ENCODE measurements at places on chromosomes 4 and X.
A peak's percentile ranks its signal among the peaks of the same experiment; 100 is the strongest.

GRCh38 chr4:119675391-119675790 is 46.8 kb upstream of the PDE5A start:
- no peak for DNase-seq

GRCh38 chrX:155767876-155768769 is 113.0 kb upstream of the VAMP7 start:
- no peak for DNase-seq

DNA sequence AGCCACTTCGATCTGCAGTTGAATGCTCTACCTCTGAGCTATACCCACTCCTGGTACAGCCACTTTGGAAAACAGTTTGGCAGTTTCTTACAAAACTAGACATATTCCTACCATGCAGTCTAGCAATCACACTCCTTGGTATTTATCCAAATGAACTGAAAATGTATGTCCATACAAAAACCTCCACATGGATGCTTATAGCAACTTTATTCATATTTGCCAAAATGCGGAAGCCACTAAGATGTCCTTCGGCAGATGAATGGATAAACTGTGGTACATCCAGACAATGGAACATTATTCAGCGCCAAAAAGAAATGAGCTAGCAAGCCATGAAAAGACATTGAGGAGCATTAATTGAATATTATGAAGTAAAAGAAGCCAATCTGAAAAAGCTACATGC is 45.3 kb downstream of the PCYT1B start:
- DNase-seq = no peak

DNA sequence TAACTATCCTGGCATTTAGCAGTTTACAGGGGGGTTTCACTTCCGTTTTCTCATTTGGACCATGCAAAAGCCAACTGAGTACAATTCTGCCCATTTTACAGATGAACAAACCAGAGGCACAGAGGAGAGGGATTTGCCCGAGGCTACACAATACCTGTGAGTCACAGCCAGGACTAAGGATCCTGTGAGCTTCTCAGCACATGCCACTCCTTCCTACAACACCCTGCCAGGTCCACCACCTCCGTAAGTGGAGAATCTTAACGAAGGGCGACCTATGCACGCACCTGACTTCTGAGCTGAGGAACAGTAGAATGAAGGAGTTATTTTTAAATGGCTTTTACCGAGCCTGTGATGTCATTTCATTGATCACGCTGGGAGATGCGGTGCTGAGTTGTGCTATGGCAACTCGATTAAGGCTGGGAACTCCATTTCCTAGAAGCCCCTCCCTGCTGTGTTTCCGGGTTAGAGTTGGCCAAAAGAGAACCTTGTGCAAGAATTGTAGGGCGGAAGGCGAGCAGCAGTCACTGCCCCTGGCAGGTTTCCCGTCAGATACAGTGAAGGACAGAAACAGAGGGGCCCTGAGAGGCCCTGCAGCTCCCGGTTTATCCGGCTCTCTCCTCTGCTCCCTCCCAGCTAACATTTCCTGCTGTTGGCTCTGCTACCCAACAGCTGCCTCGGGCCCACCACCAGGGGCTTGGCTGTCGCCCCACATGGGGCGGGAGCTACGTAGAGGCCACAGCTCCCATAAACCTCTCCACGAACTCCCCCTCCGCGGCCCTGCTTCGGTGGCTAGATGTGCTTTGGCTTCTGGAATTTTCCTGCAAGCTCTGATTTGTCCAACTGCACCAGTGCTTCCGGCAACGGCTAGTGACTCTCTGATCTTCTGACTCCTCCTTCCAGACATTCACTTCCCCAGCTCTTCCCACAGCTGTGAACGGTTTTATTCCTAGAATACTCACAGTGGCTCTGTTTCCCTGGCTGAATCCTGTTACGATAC is 75.1 kb upstream of the USP9X start:
- peak; percentile 19 for DNase-seq

GRCh38 chr4:86050496-86050895 is 309.4 kb downstream of the MAPK10 start:
- no peak for DNase-seq

- DNase-seq = no peak
These were observed 12.9 kb upstream of the COL25A1 start for GRCh38 chr4:109315341-109315740.

DNA sequence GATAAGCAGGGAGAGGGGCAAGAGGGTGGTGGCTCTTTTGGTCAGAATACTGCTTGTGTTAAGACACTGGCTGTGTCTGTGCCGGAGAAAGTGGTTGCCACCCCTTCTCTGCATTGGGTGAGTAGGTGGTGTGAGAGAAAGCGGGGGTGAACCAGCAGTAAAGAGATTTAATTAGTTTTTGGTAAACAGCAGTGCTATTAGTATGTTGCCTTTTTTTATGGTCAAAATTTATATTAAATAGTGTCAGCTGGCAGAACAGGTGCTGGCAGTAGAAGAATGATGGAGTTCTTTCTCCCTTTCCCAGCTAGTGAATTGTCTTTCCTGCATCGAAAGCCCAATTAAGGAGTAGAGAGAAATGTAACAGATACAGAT is 181.6 kb downstream of the LARP7 start:
- no peak for DNase-seq

DNA sequence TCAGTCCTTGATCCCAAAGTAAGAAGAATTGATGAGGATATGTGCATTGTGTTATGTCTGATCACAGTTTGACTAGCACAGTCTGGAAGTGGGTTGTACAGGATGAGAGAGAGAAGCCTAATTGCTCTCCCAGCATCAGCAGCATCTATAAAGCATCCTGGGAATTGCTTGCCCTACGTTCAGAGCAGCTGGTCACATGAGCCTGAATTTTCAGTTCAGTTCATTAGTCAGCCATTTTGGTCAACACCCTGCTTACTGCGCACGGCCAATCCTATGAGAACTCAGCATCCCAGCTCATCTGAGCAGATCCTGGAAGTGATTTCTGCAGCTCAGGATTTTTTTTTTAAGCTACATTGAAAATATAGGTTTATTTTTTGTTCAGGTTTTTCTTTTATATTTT is at the start of gene RUFY3:
RUFY3 (plus strand) TSS at position 218 of the 400 bp plus-strand sequence. CDS start 610 bp downstream, outside the sequence.
- DNase-seq = no peak

DNA sequence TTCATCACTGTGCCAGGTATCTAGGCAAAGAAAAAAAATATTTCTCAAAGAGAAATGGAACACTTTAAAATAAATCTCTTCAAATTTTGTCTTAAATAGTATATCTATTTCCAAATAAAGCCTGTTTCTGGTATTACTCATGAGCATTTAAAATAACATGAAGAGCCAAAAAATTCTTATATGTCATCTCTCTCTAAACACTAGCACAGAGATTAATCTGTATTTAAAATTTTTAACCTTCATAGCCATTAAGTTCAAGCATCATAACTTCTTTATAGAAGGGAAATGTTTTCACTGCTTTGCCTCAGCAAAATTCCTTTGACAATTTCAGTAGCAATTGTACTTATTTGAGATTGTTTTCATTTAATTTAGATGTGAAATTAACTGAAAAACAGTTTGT is 5.1 kb upstream of the CORIN start:
- no peak for DNase-seq

GRCh38 chr4:68152411-68152810 is 22.7 kb upstream of the TMPRSS11F start:
- no peak for DNase-seq

DNA sequence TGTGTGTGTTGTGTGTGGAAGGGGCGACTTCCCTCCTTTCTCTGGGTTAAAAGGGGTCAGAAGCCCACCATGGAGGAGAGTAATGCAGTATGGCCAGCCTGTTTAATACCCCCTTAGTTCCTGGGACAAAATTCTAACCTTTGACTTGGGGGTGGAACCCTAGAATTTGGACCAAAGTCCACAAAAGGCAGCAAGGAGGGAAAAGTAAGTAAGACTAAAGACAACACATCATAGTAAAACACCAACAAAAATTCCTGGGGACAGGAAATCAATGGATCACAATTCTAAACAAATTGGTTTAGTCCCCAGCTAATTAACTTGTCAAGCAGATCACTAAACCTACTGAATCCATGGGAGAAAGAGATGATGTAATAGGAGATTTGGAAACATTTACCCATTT is 3.1 kb downstream of the AMOT start:
- DNase-seq = no peak

DNA sequence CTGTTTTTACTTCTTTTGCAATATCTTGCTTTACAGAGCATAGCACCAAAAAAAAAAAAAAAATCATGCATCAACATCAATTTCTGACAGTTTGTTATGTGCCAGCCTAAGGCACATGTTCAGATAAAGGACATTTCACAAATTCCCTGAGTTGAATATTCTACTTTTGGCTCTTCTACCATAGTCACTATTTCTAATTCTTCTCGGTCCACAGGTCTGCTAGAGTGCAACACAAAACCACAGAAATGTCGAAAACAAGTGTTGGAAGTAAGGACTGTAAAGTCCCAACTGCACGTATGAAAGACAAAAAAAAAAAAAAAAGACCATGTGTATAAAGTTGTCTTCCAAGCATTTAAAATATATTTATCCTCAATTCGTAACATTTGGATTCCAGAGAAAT is 494.2 kb upstream of the INTU start:
- DNase-seq = no peak

GRCh38 chrX:77493677-77494553 is 46.7 kb downstream of the FGF16 start:
- DNase-seq = no peak

DNA sequence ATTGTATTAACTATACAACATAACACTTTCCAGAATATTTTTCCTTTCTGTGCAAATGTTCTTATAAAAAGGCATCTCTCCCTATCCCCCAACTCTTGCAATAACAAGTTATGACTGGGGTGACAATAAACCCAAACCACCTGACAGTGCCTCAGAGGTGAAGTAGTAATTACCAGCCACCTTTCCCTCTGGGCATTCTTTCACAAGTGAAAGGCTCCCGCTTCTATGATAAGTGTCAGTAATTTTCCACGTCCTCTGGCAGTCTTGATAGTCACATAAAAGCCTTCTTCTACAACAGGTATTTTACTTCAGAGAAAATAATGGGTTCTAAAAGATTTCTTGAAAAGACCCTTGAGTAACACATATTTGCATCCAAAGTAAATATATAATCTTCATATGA is 82.7 kb downstream of the MANBA start:
- no peak for DNase-seq

GRCh38 chrX:15127010-15127409 is 142.9 kb downstream of the ASB9 start:
- no peak for DNase-seq

DNA sequence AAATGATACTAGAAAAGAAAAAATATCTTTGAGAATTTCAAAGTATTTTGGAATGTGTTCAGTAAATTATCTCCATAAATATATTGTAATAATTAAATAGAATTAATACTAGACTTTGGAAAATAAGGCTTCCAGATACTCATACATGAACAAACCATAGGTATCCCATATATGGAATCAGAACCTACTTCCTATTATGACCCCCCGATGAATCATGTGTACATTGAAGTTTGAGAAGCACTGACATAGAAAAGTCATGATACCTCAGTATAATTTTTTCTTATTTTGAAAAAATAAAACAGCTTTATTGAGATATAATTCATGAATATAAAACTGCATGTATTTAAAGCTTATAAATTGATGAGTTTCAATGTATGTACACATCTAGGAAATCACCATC is 27.2 kb upstream of the SMARCA5 start:
- no peak for DNase-seq

- no peak for DNase-seq
These were observed 166.6 kb downstream of the SPRY1 start for GRCh38 chr4:123562994-123563750.

All from activated T-cell treated with anti-CD3 and anti-CD28 coated beads for 48 hours (primary cell).